Activated T-cell treated with anti-CD3 and anti-CD28 coated beads for 4 hours (primary cell): ENCODE measurements at places on chromosomes 7 and 10.
A peak's percentile ranks its signal among the peaks of the same experiment; 100 is the strongest.

GRCh38 chr7:130395421-130395820 is 15.1 kb downstream of the CPA1 start:
- DNase-seq: no peak

DNA sequence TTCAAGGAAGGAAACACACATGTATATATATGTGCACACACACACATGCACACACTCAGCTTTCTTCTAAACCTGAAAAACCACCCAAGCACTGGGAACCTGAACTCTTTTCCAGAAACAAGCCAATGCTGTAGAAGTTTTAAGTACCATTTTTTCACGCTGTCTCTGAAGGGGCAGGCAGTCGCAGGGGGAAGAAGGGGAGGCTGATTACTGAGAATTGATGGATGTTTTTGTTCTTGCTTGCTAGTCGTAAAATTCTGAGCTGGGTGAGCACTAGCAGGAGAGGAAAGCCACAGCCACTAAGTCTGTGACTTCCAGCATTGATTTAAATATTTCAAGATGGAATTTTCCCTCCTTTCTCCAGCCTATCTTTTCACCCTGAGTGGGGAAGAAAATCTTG is 391.8 kb downstream of the CALN1 start:
- DNase-seq: no peak

- DNase-seq: no peak
Measured at GRCh38 chr7:98474558-98474957, 73.7 kb upstream of the BAIAP2L1 start.

DNA sequence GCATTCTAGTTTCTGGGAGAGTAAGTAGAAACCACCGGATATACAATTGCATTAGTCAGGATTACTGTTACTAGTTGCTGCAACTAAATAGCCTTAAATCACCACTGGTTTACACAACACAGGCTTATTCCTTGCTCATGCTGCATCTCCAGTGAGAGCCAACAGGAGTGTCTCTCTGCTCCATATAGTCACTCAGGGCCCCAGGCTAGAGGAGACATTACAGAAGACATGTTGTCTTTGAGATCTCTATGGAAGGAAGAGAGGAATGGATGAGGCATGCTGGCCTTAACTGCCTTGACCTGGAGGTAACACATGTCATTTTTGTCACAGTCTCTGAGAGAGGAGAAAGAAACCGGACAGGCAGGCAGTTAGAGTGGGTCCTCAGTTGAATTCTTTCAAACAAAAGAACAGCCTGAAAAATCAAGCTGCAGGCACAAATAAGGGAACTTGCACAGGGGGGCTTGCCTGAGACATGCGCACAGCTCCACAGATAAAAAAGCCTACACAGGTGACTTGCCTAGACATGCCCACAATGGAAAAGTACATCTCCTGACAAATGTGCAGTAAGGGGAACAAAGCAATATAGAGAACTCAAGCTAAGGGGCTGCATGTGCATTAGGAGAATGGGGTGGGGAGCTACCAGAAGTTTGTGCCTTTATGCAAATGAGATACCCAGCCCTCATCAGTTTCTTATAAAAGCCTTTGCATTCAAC is 348.0 kb downstream of the TYW1 start:
- DNase-seq: no peak

- no peak for DNase-seq
Measured at GRCh38 chr7:95335093-95335492, 10.8 kb upstream of the PON1 start.

GRCh38 chr7:146961617-146962016 is 845.0 kb downstream of the CNTNAP2 start:
- DNase-seq: no peak

- DNase-seq: no peak
Measured at GRCh38 chr10:125073996-125074395, 86.4 kb downstream of the CTBP2 start.

- DNase-seq: no peak
Measured at GRCh38 chr7:68143345-68143744, 1146.7 kb downstream of the TYW1 start.

DNA sequence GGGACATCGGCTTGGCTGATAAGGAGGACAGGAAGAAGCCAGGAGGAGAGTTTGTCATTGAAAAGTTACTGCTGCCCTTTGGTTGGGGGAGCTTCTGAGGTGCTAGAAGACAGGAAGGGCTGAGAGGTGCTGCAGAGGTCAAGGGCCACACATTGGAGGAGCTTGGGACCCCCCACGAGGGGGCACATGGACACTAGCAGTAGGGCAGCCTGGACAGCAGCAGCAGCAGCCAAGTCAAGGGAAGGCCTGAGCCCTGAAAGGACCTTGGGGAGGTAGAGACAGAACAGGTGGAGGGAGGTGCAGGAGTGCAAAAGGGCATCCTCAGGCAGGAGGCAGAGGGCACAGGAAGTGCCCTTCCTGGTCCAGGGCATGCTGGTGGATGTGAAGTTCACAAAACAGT is 439.7 kb upstream of the IGFBP3 start:
- no peak for DNase-seq

DNA sequence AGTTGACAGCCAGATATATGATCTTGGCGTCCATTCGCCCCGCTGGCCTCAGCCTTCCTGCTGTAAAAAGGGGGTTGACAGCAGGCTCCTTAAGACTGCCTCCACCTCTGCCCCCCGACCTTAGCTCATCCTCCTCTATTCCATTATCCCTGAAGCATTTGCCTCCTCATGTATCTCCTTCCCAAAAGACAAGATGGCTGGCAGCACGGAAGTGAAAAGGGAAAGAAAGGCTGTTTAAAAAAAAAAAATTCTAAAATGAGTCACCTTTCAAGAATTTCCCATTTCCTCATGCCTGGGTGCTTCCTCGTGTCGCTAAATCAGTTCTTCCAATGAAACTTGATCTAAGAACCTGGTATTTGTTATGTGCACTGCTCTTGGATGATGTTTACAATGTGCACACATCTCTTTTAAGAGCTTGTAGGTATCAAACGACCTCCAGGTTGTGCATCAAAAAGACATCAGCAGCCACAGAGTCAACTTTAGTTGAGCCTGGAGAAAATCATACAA is 1.7 kb downstream of the SCRN1 start:
- no peak for DNase-seq

DNA sequence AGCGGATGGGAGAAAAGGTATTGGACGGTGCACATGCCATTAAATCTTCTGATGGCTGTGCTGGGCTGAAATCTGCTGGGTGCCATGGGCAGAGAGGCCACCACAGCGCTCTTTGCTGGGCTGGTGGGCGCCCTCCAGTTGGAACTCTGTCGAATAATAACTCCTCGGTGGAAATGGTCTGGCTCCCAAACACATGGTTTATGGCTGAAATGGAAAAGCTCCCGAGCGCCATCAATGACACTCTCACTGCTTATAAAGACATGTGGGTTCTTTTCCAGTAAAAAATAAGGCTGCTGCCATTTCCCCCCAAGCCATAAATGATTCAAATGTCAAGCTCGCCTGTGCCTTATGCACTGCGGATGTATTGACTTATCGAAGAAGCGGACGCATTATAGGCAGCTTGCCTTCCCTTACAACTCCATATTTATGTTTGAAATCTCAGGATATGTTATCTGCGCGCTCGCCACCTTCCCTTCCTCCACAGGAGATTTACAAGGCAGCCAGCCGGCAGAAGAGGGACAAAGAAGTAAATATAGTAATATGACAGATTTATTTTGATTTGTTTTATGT is 239.0 kb upstream of the MKI67 start:
- no peak for DNase-seq

DNA sequence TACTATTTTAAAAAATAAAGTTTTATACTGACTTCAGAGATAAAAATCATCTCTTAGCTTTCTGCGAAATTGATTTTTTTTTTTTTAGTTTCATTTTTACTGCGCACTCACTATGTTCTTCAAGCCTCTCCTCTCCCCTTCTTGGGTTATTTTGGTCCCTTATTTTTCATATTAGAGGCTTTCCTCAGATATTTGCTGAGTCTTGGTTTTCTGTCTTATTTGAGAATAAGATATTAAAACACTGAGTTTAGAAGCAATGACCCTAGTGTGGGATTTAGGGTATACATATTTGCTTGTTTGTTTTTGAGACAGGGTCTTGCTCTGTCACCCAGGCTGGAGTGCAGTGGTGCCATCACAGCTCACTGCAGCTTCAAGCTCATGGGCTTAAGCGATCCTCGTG is 59.9 kb downstream of the SND1 start:
- DNase-seq: no peak

- DNase-seq: no peak
Measured at GRCh38 chr7:28530175-28530802, 118.0 kb downstream of the CREB5 start.

DNA sequence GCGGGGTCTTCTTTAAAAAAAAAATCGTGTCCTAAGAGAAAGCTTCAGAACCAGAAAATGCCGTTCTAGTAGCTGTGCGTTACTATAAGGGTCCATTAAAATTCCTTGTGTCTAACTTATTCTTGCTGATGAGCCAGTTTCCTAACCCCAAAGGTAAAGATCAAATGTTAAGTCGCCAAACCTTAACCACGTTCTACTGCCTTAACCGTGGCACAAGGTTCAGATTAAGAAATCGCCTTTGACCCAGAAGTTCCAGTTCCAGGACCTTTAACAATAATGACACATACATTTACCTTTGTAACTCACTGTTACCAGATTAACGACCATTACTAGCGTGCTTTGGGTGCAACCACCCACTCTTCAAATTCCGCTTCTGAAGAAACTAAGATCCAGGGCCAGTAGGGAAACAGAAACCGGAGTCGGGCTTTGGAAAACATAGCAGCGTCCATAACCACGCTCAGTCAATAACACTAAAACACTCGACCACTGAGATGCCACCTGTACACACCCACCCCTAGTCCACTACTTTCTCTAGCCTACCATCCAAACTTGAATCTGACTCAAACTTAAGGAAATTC is 620 bp downstream of the BET1 start:
- no peak for DNase-seq

DNA sequence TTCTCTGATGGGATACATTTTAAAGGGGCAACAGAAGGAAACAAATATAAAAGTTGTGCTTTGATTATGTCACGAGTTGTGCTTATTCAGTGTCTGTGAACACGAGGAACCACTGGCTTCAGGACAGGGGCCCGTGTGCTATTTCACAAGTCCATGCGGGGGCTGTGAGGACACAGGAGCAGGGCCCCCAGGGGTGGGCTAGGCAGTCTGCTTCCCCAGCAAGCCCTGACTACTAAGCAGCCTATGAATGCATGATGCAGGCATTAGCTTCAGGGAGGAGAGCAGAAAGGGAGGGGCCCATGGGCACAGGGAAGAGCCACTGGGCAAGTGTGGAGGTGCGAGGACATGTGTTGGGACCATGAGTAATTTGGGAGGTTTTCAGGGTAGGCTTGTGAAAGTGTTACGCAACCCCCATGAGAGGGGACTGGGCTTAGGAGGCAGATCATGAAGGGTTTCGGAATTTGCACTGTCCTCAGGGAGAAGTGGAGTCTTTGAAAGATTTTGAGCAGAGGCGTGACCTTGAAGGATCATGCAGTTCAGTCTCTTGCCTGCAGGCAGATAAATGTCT is 424.9 kb downstream of the CALN1 start:
- DNase-seq: no peak

DNA sequence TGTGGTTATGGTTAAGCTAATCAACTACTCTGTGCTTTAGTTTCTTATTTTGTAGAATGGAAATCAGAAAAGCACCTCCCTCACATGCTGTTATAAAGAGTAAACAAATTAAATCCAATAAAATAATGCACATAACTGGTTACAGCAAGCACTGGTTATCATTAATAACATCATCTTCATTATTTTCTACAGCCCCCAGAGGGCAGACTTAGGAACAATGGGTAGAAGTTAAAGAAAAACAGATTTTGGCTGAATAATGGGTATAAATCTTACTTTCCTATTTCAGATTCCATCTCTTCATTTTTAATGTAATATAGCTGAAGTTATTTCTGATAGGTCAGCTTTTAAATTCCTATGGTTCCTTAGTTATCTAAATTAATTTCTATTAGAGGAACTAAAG is 126.5 kb downstream of the DOCK4 start:
- DNase-seq: no peak

- no peak for DNase-seq
Measured at GRCh38 chr7:107860279-107860961, 30.6 kb upstream of the DLD start.

- no peak for DNase-seq
Measured at GRCh38 chr10:8294779-8295178, 240.3 kb downstream of the GATA3 start.

DNA sequence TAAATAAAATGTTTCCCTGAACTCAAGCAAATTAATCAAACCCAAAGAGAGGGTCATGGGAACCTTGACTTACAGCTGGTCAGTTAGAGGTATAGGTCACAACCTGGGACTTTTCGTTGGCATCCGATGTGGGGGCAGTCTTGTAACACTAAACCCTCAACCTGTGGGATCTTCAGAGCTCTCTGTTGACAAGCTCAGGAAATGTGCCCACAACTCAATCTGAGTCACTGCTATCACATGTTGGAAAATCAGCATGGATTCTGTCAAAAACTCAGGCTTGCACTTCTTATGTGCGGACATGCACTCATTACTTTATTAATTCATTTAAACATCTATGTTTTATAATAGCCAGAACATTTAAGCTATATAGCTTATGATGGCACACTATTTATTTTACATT is 424.6 kb upstream of the SORCS1 start:
- DNase-seq: no peak

GRCh38 chr10:1102416-1102815 is 46.2 kb downstream of the WDR37 start:
- DNase-seq: peak; percentile 10

DNA sequence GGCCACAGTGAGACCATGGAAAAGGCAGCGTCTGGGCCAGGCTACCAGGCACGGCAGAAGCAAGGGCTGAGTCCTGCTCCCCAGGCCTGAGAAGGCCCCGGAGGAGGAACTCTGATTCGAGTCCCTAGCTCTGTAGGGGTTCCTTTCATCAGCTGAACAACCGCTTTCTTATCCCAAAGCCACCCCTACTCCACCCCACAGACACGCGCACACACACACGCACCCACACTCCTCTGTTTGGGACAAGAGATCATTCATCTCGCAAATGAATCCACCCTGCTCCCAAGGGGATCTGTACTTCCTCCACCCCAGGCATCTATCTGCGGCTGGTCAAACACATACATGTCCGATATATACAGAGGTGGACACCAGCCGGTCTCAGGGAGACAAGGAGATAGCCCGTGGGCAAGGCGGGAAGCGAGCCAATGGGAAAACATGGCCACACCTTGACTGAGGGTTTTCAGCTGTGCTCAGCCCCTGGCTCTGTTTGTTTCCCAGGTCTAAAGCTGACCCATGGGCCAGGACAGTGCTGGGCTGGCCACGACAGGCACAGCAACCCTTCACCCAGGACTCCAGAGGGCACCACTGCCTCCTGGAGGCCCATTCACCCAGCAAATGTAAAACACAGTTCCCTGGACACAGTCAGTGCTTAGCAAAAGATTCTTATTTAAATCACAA is 7.3 kb downstream of the ZCCHC24 start:
- no peak for DNase-seq

- no peak for DNase-seq
Measured at GRCh38 chr10:78870458-78870857, 198.3 kb upstream of the ZMIZ1 start.

GRCh38 chr10:13448216-13448615 is 80.6 kb downstream of the BEND7 start:
- no peak for DNase-seq

GRCh38 chr10:116112232-116113231 is 160.5 kb downstream of the GFRA1 start:
- no peak for DNase-seq
